ENCODE measurements at places on chromosomes 6 and 20.
A peak's percentile ranks its signal among the peaks of the same experiment; 100 is the strongest.

DNA sequence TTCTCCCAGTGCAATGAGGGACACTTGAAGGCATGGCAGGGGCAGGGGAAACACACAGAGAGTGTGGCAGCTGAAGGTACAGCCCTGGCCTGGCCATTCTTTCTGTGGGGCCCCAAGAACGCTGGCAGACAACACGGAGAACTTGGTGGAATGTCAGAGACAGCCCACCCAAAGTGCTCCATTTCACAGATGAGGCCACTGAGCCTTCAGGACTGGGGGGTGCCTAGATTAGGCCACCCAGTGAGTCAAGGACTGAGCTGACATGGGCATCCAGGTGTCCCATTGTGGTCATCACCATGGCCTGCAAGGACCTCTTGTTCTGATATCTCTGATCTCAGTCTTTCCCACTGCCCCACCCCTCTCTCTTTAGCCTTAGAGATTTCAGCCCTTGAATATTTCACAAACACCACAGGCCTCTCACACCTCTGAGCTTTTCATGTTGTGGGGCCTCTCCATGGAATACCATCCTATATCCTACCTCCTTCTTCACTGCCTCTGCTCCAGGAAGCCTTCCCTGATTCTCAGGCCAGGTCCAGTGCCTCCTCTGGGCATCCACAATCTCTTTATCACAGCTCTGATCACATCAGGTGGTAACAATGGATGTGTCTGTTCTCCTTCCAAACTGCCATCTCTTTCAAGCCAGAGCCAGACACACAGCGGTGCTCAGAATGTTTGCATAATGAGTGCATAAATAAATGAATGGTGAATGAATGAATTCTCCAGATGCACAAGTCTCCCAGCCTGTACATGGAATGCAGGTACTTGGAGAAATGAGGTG lies 2.0 kb upstream of the RSPO4 start:
- no peak for DNase-seq

DNA sequence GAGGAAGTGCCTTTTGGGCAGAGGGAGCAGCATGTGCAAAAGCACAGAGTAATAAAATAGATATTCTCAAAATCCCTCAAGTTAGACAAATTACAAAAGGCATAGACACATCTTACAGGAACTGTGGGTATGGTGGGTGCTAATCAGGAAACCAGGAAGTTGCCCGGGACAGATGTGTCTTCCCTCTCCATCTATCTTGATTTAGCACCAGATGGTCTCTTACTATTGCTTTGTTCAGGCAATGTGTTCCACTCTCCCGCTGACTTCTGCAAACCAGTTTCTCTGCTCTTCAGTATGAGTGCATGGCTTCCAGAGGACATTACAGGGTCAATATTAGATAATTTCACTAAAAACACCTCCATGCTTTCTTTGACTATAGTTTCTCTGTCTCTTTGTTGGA lies 13.2 kb downstream of the CITED2 start:
- DNase-seq: no peak

- DNase-seq: no peak
Measured at GRCh38 chr20:24497851-24498250, 28.4 kb downstream of the SYNDIG1 start.

- DNase-seq: peak; percentile 30
Measured at GRCh38 chr20:50286609-50287008, 96.0 kb downstream of the CEBPB start.

Data from activated T-cell treated with anti-CD3 and anti-CD28 coated beads, Interleukin-2, amount 50 U/mL, for 48 hours (primary cell).